Right renal cortex interstitium (tissue), 3 donors: ENCODE measurements at places on chromosomes 13 and 19.

- no peak for DNase-seq
Measured at GRCh38 chr13:49110913-49111170, 109.3 kb upstream of the MLNR start.

DNA sequence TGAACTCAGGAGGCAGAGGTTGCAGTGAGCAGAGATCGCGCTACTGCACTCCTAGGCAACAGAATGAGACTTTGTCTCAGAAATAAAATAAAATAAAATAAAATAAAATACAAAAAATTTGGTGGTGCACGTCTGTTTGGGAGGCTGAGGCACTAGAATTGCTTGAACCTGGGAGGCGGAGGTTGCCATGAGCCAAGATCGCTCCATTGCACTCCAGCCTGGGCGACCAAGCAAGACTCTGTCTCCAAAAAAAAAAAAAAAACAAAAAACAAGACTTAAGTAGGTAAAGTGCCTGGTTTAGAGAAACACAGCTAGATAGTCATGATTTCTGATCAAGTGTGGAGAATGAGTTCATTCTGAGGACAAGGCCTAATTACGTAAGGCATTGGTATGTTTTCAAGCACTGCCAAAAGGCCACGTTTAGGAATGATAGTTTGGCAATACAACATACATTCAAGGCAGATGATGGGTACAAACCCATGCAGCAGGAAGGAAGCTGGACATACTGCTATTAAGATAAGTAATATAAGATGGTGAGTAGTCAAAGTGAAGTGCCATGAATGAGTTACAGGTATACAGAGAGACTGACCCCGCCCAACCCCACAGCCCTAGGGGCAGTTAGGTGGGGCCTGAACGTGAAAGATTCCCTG, 4.8 kb upstream of the UCHL3 start:
- no peak for DNase-seq

DNA sequence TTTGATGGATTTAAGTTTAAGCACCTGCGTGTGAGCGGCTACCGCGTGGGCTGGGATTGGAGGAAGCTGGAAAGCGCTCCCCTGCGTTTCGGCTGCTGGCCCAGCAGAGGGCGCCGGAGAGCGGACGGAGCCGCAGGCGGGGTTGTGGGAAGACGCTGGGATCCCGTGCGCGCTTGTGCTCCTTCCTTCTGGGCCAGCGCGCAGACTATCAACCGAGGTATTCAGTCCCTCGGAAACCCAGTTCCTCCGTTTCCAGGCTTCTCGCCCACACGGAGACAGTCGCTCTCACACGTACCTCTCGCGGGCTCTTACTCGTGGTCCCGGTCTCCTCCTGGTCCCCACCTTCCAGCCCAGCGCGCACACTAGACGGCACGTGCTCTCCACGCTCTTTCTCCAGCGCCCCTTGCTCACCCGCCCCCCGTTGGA, 28.8 kb downstream of the EPN1 start:
- DNase-seq: no peak

GRCh38 chr13:70128098-70128497, 19.8 kb upstream of the KLHL1 start:
- no peak for DNase-seq

GRCh38 chr13:99987154-99988019, 5.8 kb downstream of the ZIC2 start:
- DNase-seq: no peak
